ENCODE measurements at places on chromosomes 11 and 22.

- DNase-seq: no peak
- peaks cover 100% of the 10 kb centered on the region for H3K27me3 ChIP-seq
- H3K27ac ChIP-seq: no peak overlapping the region
Observed at GRCh38 chr22:22080270-22080669, 97.7 kb upstream of the TOP3B start.

DNA sequence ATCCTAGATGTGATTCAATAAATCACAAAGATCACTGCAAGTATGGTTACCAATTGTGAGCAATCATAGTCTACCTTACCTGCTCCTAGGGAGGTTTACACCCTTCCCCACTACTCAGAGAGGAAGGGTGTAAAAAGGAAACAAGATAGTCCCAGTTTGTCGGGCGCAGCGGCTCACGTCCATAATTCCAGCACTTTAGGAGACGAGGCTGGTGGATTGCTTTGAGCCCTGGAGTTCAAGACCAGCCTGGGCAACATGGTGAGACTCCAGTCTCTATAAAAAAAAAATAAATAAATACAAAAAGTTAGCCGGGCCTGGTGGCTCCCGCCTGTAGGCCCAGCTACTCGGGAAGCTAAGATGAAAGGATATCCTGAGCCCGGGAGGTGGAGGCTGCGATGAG is 962 bp upstream of the AMBRA1 start:
- H3K4me1 ChIP-seq: peaks cover 12% of the 10 kb centered on the region
- no peaks in the 10 kb centered on the region for H3K36me3 ChIP-seq
- peak overlapping the region; percentile 97 for H3K4me3 ChIP-seq
- H3K27ac ChIP-seq: peak overlapping the region; percentile 61
- H3K27me3 ChIP-seq: no peaks in the 10 kb centered on the region

GRCh38 chr11:75773595-75774353 is 5.2 kb downstream of the DGAT2 start:
- peaks cover 31% of the 10 kb centered on the region for H3K27me3 ChIP-seq
- H3K4me1 ChIP-seq: peaks cover 23% of the 10 kb centered on the region
- no peak overlapping the region for H3K27ac ChIP-seq
- no peak for DNase-seq

GRCh38 chr22:39528681-39529486 is 3.7 kb downstream of the RPS19BP1 start:
- DNase-seq: peak; percentile 96
- 0 out of 2 replicates have a peak overlapping the region, but pooled peaks have one; percentile 9 for H3K4me3 ChIP-seq
- H3K4me1 ChIP-seq: peaks cover 34% of the 10 kb centered on the region
- no peaks in the 10 kb centered on the region for H3K27me3 ChIP-seq

DNA sequence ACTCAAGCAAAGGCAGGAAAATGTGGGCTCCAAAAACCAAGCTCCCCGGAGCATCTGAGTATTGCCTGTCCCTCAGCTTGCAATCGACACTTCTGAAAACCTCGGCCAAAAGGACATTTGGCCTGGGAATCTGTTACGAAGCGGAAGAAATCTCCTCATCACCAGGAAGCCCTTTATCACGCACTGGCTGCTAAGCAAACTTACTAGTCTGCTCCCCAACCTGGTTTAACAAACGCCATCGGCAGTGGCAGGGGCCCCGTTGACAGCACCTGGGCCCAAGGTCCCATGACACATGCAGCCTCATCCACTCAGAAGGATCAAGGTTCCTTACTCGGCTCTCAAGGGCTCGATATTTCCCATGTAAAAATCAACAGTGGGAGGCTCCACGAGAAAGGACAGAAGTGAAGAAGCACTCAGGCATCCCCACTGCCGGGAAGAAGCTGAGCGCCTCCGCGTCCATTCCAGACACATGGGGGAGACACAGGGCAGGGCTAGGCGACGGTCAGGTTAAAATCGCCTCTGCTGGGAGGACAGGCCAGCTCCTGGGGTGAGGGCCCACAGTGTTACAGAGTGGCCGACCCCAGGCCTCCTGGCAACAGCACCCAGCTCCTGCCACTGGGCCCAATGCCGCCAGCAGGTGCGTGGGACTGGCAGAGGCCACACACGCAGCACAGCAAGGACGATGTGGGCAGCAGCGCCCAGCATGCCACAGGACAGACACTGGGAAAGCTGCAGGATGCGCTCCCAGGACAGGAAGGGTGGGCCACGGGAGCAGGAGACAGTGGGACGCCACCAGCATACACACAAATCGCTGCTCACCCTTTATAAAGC is 27.1 kb downstream of the BRD1 start:
- peaks cover 10% of the 10 kb centered on the region for H3K36me3 ChIP-seq
- H3K4me3 ChIP-seq: no peak overlapping the region
- H3K27ac ChIP-seq: no peak overlapping the region
- H3K27me3 ChIP-seq: no peaks in the 10 kb centered on the region
- no peaks in the 10 kb centered on the region for H3K4me1 ChIP-seq

DNA sequence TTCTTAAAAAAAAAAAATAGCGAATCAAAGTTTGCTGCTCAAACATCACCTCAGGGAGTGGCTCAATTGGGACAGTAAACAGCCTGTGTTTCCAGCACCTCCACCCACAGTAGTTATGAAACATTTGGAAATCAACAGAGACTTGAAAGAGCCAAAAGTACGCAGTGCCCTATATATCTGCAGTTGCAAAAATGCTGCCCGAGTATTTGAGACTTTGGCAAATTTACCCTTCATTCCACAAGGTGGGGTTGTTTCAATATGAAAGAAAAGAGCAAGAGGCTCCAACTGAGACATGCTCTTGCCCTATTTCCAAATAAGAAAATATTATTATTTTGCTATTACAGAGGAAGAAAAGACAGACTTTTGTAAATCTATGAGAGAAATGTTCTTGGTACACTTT is 851.1 kb upstream of the RAG2 start:
- H3K4me3 ChIP-seq: no peak overlapping the region
- H3K36me3 ChIP-seq: no peaks in the 10 kb centered on the region
- no peaks in the 10 kb centered on the region for H3K4me1 ChIP-seq

DNA sequence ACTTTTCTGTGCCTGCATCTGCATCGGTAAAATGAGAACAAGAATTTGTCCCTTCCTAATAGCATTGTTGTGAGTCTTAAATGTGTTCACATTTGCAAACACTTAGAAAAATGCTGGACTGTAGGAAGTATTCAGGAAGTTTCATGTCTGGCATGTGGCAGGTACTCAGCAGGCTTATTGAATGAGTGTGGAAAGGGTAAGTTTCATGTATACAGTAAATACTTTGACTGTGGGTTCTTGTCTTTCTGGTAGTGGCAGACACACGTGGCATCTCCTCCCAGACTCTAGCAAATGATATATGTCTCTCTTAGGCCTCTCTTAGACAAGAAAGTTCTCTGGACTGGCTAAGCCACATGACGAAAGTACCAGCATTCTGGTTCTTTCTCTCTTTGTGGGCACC is 179.2 kb downstream of the C11orf91 start:
- H3K4me3 ChIP-seq: no peak overlapping the region
- no peaks in the 10 kb centered on the region for H3K4me1 ChIP-seq
- no peak overlapping the region for H3K27ac ChIP-seq
- DNase-seq: no peak
- H3K27me3 ChIP-seq: no peaks in the 10 kb centered on the region

- H3K27me3 ChIP-seq: no peaks in the 10 kb centered on the region
- H3K4me1 ChIP-seq: no peaks in the 10 kb centered on the region
- DNase-seq: no peak
- H3K27ac ChIP-seq: no peak overlapping the region
Observed at GRCh38 chr11:104823657-104824056, 74.6 kb downstream of the CASP12 start.
